Activated T-cell treated with anti-CD3 and anti-CD28 coated beads, Interleukin-2, amount 50 U/mL, for 48 hours (primary cell): ENCODE measurements at places on chromosomes 4 and X.

DNA sequence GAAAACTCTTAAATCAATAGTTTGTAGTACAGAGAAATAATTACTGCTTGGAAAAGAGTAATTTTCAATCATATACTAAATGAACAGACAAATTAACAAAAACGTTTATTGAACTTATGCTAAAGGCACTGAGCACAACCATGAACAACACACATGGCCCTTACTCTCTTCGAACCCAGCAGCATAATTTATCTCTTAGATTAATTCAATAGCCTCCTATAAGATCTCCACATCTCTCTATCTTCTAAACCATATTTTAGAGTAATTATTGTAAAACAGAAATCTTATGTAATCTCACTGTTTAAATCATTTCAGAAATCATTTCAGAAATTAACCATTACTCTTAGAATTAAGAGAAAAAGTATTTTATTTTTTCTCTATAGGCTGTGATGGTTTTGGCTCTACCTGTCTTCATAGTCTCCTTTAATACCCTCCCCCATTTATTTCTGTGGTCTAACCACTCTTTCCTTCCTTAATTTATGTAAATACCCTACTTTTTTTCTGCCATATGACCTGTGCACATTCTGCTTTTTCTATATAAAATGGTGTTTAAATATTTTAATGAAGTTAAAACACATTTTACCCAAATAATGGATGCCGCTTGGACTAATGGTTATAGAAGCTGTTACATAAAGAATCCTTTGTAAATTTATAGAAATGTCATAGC, 218.5 kb downstream of the CCSER1 start:
- no peak for DNase-seq

- no peak for DNase-seq
Observed at GRCh38 chr4:114780205-114780604, 181.6 kb downstream of the UGT8 start.

GRCh38 chrX:13694983-13695382, 6.1 kb downstream of the RAB9A start:
- no peak for DNase-seq

DNA sequence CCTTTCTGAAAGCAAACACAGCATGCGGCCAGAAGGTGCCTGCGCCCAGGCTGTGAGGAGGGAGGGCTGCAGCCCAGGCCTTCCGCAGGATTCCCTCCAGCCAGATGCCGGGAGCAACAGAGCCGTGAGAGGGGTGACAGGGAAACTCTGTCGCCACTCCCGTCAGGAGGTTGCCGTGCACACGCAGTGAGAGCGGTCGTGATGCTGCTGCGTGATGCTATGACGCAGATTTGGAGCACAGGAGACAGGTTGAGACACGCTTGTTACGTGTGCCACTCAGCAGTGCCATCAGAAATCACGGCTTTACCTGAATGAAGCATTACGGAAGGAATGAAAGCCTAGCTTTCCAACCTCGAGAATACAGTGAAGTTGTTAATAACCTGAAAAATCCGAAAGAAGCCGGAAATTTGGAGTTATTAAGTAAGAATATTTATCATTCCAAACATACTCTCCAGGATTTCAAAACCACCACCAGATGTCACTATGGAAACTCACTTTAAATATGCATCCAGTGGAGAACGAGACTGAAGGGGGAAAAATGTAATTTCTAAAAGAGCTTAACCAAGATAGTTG, 54.4 kb downstream of the FAT1 start:
- DNase-seq = no peak

GRCh38 chr4:2958446-2958845, 4.8 kb downstream of the NOP14 start:
- no peak for DNase-seq

DNA sequence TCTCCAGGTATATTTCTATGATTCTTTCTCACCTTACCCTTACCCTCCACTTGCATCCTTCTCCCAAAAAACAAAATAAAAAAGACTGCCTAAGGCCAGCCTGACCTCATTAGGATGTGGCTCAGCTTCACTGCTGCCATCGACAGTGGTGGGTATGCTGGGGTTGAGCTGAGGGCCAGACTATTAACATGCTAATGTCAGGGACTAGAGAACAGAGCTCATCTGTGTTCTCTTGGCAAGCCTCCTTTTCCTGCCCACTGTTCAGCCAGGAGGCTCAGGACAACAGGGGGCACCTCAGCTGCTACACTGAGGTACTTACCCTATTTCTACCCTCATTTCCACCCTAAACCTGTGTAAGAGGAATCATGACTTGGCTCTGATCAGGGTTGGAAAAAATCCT, 59.3 kb downstream of the MSN start:
- no peak for DNase-seq

GRCh38 chr4:142883040-142883832, 37.1 kb upstream of the INPP4B start:
- no peak for DNase-seq

- DNase-seq = no peak
Observed at GRCh38 chrX:132375941-132376340, 112.9 kb downstream of the MBNL3 start.
